ENCODE measurements at places on chromosomes 11 and 22.

DNA sequence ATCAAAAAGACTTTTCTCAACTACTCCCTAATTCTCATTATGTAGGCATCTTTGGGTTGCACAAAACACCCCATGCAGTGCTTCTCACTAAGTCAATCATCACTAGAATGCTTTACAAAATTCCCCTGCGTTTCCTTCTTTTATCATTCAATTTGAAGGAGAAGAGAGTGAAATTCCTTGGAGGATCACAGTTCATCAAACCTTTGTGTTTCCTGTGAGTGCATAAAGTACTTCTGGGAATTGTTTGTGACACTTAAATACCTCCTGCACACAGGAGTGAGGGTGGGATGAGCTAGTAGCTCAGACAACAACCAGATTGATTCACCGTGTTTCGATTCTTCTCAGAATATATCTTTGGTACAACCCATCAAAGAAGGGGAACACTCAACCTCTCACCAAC is 3.7 kb upstream of the OR5AR1 start:
- DNase-seq = no peak

DNA sequence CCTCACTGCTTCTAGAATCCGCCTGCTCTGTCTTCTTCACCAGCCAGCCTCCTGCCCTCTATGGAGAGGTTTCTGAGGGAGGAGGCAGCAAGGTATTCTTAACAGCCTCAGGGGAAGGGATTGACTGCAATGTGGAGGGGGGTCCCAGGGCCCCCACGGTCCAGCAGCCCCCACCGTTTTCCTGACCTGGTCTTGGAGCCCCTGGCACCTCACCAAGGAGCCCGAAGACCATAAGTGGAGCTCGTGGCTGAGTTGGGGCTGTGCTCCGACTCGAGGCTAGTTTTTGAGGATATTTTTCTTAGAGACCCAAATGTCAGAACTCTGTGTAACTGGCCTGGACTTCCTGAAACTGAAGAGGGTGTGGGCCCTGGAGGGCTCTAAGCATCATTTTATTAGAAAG is 590.0 kb downstream of the BRD1 start:
- DNase-seq = no peak

DNA sequence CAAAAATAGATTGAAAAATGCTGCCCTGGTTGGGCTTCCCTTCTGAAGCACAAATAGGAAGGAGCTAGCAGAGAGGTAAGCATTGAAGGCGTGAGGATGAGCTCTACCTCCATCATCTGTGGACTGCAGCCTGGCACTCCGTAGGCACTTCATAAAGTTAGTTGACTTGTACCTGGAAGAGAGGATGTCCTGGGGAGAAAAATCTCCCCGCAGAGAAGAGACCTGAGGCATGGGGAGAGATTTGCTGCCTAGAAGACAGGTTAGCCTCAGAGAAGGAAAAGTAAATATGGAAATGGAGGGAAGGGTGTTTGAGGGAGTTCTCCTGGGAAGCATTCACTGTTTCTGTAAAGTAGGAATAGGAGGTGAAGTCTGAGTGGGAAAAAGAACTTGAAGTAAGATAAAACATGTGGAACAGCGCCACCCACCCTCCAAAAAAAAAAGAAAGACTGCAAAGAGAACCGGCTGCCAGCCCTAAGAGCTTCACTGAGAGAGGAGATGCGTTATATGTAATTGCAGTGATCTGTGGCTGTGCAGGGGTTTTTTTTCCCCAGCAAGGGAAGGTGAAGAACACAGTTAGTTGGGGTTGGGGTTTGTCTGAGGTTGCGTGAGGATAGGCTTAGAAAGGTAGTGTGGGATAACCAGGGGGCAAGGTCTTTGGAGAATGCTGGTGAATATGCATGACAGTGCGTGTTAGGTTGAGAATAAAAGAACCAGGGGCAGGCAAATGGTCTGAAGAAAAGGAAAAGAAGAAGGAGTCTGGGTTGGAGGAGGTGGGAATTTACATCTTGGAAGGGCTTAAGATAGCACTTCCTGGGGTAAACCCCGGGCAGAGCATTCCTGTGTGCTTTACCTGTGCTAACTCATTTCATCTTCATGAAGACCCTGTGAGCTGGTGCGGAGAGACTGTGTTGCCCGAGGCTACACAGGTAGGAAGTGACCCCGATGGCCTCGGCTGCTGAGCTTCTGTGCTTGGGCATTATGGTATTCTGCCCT is 16.0 kb downstream of the TNRC6B start:
- no peak for DNase-seq

DNA sequence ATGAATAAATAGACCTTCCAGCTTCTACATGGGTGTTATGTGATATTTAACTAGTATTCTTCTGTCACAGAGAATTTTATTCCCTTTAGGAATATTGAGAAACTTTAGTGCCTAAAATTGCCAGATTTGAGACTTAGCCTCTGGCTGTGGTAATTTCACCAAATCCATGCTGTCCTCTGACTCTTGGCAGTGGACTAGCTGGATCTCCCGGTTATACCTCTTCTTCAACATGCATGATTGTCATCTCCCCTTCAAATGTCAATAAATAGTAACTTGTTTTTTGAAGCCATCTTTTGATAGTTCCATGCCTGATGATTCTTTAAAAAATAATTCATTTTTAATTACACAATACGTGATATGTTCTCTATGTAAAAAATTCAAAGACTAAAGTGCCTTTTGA is 8.4 kb downstream of the AQP11 start:
- no peak for DNase-seq

DNA sequence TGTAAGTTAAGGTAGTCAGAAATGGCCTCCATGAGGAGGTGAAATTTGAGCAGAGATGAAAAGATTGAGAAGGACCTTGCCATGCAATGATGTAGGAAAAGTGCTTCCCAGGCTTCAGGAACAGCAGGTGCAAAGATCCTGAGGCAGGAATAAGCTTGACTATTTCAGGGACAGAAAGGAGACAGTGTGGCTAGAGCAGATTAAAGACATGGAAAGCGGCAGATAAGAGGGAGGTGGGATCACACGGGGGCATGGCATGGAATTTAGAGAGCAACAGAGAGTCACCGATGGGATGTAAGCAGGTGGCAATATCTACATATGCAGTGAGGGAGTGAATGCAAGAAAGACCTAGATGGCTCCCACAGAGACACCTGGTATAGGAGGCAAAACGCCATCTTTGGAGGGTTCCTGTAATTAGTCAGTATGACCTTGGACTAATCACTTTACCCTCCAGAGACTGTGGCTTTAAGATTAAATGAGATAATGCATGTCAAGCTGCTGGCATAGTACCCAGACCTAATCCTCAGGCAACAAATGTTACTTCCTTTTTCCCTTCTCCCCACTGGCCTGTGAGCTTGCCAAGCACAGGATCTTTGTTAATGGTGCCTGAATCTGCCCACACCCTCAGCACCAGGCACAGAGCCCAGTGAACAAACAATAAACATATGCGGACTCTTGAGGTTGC is 24.6 kb upstream of the ACER3 start:
- no peak for DNase-seq

GRCh38 chr22:30286813-30287647 is 2.3 kb downstream of the CASTOR1 start:
- peak; percentile 86 for DNase-seq

GRCh38 chr11:66432597-66432996 is 6.1 kb downstream of the MRPL11 start:
- no peak for DNase-seq

- DNase-seq = no peak
Observed at GRCh38 chr22:45105281-45105702, 58.4 kb upstream of the NUP50 start.

GRCh38 chr11:118313242-118313641 is 8.7 kb downstream of the CD3E start:
- DNase-seq = no peak

DNA sequence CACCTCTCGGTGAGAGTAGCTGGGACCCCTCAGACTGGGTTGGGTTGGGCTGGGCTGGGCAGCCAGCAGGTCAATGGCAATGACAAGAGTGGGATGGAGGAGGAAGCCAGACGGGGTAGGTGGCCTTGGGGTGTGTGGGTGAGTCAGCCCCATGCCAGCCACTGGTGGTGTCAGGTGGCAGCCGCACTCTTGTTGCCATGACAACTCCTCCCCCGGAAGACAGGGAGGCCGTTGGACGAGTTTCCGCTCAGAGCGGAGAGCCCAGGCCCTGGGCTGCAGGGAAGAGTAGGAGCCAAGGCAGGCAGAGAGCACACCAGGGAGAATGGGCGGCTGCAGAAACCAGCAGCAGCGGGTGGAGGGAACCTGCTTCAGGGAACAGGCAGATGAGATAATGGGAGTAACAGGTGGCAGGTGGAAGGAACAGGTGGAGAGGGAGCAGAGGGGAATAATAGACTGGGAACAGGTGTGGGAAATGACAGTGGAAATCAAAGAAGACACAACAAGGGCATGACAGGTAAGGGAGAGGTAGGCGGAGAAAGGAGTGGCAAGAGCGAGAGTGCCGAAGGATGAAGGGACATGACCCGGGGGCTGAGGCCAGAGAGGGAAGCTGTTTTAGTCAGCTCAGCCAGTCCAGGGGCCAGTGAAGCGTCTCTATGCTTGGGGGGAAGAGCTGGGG is 8.7 kb downstream of the SPTBN2 start:
- DNase-seq = no peak

GRCh38 chr11:9716275-9717039 is 52.6 kb downstream of the SWAP70 start:
- DNase-seq = no peak

DNA sequence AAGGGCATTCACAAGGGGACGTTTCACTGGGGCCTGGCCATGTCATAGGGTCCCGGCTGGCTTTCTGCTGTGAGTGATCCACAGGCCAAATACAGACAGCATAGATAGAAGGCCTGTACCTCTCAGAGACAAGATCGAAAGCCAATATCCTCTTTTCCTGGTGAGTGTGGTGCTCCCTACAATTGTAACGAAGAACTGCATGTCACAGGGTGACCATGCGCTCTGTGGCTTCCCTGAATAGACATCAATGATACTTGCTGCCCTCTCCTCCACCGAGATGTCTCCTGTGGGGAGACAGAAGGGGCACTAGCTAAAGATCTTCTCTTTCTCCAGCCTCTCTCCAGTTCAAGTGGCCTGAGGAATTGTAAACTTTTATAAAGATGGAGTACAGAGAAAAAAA is 226.1 kb upstream of the POU2AF2 start:
- no peak for DNase-seq

DNA sequence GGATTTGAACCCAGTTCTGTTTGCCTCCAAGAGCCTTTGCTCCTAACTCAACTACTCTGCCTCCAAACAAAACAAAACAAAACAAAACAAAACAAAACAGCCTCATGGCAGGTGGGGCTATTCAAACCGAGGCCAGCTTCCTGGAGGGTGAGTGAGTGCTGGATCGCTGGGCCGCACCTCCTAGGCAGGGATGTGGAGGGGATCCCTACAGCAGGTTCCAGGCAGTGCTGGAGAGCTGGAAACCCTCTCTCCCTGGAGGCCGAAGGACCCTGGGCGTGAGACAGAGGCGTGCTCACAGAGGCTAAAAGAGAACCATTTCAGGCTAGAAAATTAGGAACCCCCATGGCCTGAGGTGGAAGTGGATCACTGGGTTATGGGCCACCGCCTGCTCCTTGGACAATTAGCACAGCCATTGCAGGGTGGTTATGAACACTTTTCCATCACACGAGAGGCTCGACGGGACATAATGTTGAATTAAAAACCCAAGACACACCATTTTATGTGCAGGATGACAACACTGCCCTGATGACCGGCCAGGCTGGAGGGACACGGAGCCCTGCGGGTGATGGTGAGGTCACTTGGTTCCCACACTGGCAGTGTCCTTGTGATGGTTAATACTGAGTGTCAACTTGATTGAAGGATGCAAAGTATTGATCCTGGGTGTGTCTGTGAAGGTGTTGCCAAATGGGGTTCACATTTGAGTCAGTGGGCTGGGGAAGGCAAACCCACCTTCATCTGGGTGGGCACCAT is 35.2 kb downstream of the SHISAL1 start:
- no peak for DNase-seq

DNA sequence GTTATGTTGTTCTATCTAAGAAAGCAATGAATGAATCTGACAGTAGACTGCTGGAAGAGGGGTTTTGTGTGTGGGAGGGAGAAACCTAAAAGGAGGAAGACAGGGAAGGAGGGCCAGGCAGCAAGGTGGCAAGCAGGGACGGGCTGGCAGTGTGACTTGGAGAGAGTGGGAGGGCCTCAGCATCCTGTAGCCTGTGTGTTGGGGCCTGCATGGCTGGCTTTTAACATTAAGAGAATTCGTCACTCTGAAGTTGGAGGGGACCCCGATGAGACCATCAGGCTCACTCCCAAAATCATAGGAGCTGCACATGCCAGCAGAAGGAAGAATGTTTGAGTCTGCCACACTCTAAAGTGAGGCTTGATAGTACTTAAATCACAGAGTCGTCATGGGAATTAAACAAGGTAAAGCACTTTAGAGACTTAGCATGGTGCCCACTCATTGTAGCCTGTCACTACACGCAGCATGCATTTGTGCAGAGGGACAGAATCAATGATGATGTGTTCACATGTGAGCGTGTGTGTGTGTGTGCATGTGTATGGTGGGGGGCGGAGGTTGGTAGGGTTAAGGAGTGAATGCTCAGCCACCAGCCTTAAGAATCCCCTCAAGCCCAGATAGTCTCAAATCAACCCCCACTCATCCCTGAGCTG is 199.5 kb downstream of the TENM4 start:
- DNase-seq = no peak

DNA sequence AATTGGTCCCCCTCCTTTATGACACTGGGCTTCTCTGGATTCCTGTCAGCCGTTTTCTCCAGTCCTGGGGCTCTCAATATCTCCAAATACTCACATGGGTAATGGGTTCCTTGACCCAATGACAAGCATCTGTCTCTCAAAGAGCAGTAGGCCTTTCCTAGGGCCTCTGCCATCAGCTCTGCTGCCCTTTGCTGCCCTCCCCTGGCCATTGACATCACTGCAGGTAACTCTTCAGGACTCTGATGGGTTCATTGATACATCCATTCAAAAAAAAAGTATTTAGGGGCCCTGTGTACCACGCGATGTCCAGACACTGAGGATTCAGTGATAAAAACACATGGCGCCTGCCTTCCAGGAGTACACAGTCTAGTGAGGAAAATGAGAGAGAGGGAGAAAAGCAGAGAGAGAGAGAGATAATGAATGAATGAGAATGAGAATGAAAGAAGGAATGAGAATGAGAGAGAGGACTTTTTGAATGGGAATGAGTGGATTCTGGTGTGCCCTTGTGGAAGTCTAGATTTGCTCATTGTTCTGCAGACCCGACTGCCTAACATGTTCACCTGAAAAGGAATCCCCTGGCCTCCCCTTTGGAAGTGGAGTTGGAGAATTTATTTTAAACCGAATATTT is 42.6 kb upstream of the OLFML1 start:
- peak; percentile 74 for DNase-seq

- no peak for DNase-seq
Observed at GRCh38 chr22:37033605-37034430, 14.3 kb downstream of the MPST start.

- no peak for DNase-seq
Observed at GRCh38 chr11:121670805-121671282, 218.1 kb upstream of the SORL1-AS1 start.
